Right ventricle myocardium superior (tissue), 1 donor: ENCODE measurements at places on chromosomes 16 and 17.

DNA sequence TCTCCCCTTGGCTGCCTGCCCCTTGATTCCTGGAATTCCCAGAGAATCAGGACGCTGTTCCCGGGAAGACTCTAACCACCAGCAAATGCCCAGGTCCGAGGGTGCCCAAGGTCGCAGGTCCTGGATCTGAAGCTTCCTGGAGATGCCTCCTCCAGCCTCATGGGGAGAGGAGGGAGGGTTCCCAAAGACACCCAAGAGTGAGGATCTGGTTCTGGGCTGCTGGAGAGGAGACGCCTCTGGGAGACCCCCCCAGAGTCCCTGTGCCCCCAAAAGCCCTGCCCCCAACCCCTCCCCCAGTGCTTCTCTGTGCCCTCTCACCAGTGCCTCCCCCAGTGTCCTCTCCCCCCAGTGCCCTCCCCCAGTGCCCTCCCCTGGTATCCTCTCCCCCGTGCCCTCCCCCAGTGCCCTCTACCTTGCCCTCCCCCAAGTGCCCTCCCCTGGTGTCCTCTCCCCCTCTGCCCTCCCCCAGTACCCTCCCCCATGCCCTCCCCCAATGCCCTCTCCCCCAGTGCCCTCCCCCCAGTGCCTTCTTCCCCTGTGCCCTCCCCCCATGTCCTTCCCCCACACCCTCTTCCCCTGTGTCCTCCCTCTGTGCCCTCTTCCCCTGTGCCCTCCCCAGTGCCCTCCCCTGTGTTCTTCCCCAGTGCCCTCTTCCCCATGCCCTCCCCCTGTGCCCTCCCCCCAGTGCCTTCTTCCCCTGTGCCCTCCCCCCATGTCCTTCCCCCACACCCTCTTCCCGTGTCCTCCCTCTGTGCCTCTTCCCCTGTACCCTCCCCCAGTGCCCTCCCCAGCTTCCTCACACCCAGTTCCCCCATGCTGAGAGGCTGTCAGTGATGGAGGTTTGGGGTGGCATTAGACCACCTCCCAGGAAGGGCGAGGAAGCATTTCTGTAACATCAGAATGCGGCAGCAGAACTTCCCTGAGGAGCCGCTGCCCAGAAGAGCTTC, 6.3 kb upstream of the SECTM1 start:
- peak; percentile 45 for DNase-seq

- DNase-seq: no peak
Measured at GRCh38 chr16:2902337-2903130, 9.2 kb upstream of the FLYWCH1 start.

DNA sequence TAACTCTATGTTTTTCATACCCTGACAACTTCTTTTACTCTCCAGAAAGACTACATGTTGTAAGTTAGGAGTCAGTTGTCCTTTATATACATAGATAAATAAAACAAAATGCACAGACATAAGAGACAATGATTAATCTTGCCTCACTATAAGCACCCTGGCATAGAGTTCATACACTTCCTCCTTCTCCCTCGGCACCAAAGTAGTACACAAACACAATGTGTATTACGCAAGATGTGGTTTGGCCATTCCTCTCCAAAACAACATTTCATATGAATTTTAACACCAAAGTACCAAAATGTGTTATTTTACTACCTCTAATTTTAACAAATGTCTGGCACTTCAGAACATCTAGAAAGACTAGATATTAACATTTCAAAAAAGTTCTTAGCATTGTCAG, 17.2 kb upstream of the SLFN11 start:
- DNase-seq: no peak

DNA sequence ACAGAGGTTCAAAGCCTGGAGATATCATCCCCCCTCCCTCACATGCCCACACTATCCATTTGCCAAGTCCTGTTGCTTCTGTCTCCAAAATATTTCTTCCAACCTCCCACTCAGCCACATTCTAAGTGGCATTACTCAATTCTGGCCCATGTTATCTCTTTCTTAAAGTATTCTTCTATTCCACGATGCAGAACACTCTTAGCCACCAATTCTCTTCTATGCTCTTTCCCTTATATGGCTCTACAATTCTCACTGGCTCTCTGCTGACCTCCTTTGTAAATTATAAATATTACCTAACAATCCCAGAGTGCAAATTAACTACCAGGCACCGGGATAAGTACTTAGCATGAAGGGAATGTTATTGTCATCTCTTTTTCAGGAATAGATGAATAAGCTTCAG, 82.4 kb downstream of the KCNJ2 start:
- no peak for DNase-seq

DNA sequence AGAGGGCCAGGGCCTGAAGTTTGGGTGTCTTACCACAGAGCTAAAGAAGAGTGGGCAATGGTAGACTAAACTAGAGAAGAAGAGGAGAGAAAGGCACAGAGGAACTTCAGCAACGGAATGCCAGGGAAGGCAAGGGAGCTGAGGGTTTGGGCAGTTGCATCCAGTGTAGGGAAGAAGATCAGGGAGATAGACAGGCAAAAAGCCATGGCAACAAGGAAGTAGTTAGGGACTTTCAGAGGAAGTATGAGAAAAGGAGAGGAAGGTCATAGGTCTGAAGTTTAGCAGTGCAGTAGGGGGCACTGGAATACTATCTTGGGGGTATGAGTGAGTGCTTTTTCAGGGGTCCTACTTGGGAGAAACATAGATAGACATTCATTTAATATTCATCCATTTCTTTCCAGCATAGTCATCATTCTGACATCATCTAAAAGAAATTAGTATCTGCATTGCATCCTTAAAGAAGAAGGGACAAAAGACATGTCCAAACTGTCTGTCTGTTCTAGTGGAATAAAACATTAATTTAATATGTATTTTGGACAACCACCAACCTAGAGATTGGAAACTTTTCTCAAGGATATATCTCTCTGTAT, 2.2 kb upstream of the NF1 start:
- DNase-seq: no peak

DNA sequence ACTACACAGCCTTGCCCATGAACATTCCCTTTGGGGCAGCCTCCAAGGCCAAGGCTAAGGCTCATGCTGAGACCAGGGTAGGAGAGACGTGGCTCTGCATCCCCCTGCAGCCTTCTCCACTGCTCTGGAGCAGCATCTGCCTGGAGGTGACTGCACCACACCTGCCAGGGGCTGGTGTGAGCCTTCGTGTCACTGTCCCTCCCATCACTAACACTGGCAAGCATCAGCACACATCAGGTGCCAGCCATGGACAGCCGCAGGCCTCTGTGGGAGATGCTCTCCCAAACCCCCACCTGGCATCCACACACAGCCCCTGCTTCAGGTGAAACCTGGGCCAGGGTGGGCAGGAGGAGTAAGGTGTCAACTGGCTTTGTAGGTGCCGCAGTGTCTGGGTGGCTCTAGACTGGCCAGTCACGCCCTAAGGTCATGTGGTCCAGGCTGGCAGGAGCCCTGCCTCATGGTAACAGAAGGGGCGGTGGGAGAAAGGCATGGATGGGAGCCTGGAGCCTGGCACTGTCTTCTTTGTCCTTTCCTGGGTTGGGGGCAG, 18.1 kb upstream of the MTSS2 start:
- no peak for DNase-seq

DNA sequence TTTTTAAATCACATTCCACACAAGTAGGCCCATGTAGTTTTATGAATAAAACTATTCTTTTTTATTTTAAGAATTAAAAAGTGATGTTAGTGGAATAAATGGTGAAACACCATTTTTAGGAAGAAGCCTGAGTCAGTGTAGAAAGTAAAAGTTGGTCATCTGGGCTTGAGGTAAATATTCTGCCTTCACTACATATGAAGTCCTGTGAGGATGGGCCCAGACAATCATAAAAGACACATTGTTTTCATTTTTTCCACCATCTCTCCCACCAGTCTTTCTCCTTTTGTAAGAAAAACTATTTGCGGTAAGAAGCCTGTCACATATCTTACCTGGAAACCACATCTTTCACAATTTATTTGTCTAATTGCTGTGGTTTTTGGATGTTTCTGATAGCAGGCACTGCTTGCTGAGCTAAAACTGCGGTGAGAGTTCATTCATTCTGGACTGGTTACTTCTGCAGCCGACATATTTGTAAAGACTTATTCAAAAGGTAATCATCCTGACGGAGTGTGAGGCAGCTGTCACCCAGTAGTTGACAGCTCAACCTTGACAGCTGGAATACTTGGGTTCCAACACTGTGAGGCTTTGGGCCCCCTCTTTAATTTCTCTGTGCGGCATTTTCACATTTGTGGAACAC, 10.6 kb upstream of the RFFL start:
- no peak for DNase-seq

DNA sequence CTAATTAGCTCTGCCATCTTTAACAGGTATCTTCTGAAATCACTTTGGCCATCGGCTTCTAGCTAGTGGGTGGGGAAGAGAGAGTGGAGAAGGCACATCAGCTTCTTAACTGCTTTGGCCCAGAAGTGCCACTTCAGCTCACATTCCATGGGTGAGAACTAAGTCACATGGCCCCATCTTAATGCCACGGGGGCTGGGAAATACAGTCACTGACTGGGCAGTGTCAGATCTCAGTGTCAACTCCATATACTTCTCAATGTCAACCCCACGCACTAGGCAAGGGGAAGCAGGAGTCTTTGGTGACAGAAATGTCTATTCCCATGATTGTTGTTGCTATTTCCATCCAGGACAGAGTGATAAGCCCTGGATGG, 29.4 kb downstream of the CCR7 start:
- no peak for DNase-seq

DNA sequence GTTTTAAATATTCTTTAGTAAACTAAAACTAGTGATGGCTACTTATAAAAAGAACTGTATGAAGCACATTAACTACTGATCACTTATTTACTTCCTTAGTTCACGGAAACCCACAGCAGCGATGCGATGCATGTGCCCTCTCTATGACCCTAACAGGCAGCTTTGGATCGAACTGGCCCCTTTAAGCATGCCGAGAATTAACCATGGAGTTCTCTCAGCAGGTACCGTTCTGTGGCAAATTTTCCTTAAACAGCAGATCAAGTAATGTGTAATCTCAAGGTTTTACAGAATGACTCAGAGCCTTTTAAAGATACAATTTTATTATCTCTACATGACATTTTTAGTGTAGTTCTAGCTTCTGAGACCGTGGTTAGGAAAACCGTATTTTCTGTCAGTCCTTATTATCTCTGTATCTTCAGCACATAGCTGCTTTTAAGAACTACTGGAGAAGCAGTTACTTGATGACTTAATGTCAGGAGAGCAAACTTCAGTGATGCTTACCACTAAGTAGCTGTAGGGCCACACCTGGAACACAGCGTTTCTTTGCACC, 43.0 kb downstream of the GAN start:
- no peak for DNase-seq

DNA sequence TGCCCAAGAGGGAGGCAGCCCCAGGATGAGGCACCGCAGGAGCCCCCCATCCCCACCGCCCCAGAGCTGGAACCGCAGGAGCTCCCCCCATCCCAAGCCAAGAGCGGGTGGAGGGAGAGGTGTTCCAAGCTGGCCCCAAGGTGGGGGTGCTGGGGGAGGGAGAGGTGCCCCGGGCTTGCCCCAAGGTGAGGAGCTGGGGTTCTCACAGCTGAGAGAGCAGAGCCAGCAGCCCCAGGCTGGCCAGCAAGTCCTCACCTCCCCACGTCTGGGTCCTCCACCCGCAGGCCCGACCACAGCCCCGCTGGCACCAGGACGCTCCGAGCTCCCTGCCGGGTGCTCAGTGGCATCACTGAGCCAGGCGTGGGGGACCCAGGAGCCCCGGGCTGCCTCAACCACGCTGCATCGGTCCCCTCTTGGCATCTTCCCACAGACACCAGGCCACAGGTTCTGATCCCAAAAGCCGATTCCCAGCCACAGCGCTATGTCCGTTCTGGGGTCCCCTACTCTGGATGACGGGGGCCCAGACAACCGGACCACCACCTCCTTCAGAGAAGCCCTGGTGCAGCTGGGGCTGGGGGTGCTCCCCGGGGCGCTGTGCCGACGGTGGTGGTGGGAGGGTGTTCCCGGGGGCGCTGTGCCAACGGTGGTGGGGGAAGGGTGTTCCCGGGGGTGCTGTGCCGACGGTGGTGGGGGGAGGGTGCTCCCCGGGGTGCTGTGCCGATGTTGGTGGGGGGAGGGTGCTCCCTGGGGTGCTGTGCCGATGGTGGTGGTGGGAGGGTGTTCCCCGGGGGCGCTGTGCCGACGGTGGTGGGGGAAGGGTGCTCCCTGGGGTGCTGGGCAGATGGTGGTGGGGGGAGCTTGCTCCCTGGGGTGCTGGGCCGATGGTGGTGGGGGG, 15.4 kb upstream of the WDR45B start:
- DNase-seq: peak; percentile 20
